ENCODE measurements at places on chromosomes 3 and 15. TPM values are rescaled to one million over a fixed set of nuclear protein-coding genes. Genes with fewer than 3 reads are reported as not detected.

Gene WDR72
- 0.10 TPM for polyA plus RNA-seq

Gene CTXND1
- 0.42 TPM for polyA plus RNA-seq

DNA sequence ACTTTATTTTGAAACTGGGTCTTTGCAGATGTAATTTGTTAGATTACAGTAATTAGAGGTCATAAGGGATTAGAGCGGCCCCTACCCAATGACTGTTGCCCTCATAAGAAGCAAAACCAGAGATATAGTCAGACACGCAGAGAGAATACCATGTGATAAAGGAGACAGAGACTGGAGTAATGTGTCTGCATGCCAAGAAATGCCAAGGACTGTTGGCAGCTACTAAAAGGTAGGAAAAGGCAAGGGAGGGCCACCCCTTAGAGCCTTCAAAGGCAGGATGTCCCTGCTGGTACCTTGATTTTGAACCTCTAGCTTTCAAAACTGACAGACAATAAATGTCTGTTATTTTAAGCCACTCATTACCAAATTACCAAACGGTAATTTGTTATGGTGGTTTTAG, 548.2 kb downstream of the FHIT start:
- DNase-seq = no peak

- no peak for DNase-seq
These were observed 569.6 kb downstream of the NTRK3 start for GRCh38 chr15:87686841-87687522.

GRCh38 chr15:74631408-74631807, 15.8 kb downstream of the CLK3 start:
- DNase-seq = no peak

DNA sequence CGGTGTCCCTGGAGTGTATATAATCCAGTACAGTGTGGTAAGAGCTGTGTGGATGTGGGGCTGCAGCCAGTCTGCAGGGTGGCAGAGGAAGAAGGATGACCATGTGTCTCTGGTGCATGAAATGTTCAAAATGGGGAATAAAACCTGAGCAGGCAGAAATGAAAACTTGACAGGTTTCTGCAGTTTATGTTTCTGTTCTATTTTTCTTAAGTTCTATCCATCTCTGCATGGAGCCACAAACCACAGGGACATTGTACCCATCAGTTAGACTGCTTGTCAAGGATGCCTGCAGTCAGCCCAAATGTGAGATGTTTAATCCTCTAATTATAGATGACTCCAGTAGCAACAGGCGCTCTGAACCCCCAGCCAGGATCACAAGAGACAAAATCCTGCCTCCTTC, 216.7 kb downstream of the IL20RB start:
- DNase-seq = no peak

GRCh38 chr15:52309154-52309548, 13.5 kb upstream of the MYO5C start:
- DNase-seq = no peak

GRCh38 chr15:37888356-37888755, 46.1 kb upstream of the TMCO5A start:
- no peak for DNase-seq

GRCh38 chr15:42140383-42141070, 15.9 kb downstream of the PLA2G4F start:
- no peak for DNase-seq

DNA sequence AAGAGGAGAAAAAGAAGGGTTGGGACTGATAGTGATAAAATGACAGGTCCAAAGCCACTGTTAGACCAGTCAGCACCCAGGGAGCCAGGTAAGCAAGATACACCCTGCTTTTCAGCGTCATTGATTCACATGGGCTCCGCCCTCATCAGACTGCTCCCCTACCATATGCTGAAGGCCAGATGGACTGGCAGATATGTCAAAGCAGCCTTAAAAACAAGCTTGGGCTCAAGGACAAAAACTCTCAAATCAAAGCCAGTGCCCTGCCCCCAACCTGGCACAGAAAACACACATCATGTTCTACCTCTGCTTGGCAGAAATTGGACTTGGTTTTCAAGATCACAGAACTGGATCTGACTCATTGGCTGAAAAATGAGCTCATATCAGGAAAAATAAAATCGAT, 33.4 kb downstream of the SH3BP5 start:
- DNase-seq = no peak

- no peak for DNase-seq
These were observed 573.0 kb downstream of the MECOM start for GRCh38 chr3:169090559-169090958.
